ENCODE measurements at places on chromosomes 1 and 21. TPM values are rescaled to one million over a fixed set of nuclear protein-coding genes. Genes with fewer than 3 reads are reported as not detected.

Gene DNASE2B
- total RNA-seq: 0.09 TPM

Gene DIRAS3
- total RNA-seq: 5.2 TPM

Gene MRPL55
- total RNA-seq: 59.7 TPM

Gene GPA33
- total RNA-seq: not detected

Gene ARHGEF10L
- 12.3 TPM for total RNA-seq

Gene CATSPERE
- total RNA-seq: 0.77 TPM

Gene TRIM46
- 3.5 TPM for total RNA-seq

Gene GALE
- total RNA-seq: 12.8 TPM

Gene TMEM167B
- 30.3 TPM for total RNA-seq

Gene PCAT6
- total RNA-seq: 0.16 TPM

Gene CNTN2
- not detected for total RNA-seq

Gene CLDN17
- total RNA-seq: not detected

Gene NTNG1
- total RNA-seq: 18.3 TPM

Gene ERG
- total RNA-seq: under 0.01 TPM

Gene MTMR11
- 9.1 TPM for total RNA-seq

Gene COL18A1
- total RNA-seq: 39.7 TPM

Gene PRRX1
- total RNA-seq: 134 TPM

Gene GPR3
- 0.09 TPM for total RNA-seq

Gene EDARADD
- total RNA-seq: under 0.01 TPM

Gene C8B
- not detected for total RNA-seq

Gene GPR61
- 0.34 TPM for total RNA-seq

Gene EPHA2
- total RNA-seq: 7.9 TPM

Gene ZNF496
- 12.0 TPM for total RNA-seq

Gene CFAP45
- 1.0 TPM for total RNA-seq

Gene AMIGO1
- 1.9 TPM for total RNA-seq

Gene HSD3B2
- total RNA-seq: not detected

Gene LPAR3
- total RNA-seq: 21.6 TPM

Gene BNIPL
- total RNA-seq: 0.16 TPM

Gene LRRC71
- not detected for total RNA-seq

Gene TFF2
- total RNA-seq: not detected

Gene OR2T2
- not detected for total RNA-seq

Gene USH2A
- not detected for total RNA-seq

Gene RPE65
- total RNA-seq: not detected

Gene TOMM20
- 49.0 TPM for total RNA-seq

Gene LRRC39
- 0.16 TPM for total RNA-seq

Gene STMN1
- 47.1 TPM for total RNA-seq

Gene IVL
- not detected for total RNA-seq

Gene TNFRSF18
- 0.34 TPM for total RNA-seq

Gene COL8A2
- total RNA-seq: 3.0 TPM

Gene ZZZ3
- 61.7 TPM for total RNA-seq

Gene FCN3
- total RNA-seq: not detected

Gene DPT
- 0.86 TPM for total RNA-seq

Gene ATP1A4
- not detected for total RNA-seq

Gene MYOM3
- total RNA-seq: not detected

Gene TMEM82
- not detected for total RNA-seq

Gene CD244
- total RNA-seq: not detected

Gene S100A8
- 0.32 TPM for total RNA-seq

Gene PTAFR
- under 0.01 TPM for total RNA-seq

Gene CGN
- under 0.01 TPM for total RNA-seq

Gene GUCA2B
- not detected for total RNA-seq

Gene SLC44A5
- 0.09 TPM for total RNA-seq

Gene RNU1-1
- total RNA-seq: 2,114 TPM

Measured in bronchial smooth muscle cell (primary cell).